ENCODE measurements at places on chromosomes 4 and X.
A peak's percentile ranks its signal among the peaks of the same experiment; 100 is the strongest.

DNA sequence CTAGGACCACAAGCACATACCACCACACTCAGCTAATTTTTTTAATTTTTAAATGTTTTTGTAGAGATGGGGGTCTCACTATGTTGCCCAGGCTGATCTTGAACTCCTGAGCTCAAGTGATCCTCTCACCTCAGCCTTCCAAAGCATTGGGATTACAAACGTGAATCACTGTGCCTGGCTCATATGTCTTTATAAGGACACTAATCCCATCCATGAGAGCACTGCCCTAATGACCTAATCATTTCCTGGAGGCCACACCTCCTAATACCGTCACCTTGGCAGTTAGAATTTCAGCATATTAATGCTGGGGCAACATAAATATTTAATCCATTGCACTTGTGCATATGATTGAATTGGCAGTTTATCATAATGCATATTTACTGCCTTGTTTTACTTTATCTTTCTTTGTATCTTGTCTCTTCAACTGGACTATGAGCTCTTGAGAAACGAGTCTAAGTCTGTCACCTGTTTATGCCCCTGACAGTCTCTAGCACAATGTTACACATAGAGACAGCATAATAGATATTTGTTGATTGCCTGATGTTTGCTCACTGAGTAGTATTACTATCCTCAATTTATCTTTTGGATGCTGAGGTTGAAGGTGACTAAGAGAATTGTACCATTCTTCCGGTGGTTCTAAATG, 172.0 kb downstream of the AASDH start:
- DNase-seq, result no peak

DNA sequence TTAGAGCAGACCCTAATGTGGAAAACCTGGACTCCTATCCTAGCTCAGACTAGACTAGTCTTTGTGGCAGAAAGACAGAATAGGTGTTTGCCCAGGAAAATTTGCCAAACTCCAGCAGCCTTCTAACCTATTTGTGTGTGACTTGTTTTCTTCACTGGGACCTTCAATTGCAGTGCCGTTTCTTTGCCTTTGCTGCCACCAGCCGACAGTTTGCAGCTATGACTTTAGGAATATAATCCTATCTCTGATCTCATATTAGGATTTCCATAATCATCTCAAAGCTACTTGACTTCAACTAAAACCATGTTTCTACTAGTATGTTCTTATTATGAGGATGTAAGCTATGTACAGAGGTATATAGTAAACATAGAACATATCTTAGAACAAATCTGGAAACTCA, 60.2 kb upstream of the PGAM4 start:
- peak; percentile 59 for DNase-seq

- no peak for DNase-seq
Measured at GRCh38 chr4:41545238-41545637, 7.3 kb downstream of the LIMCH1 start.

GRCh38 chrX:87664381-87664780, 146.8 kb downstream of the KLHL4 start:
- DNase-seq, result no peak

- DNase-seq, result no peak
Measured at GRCh38 chr4:188076169-188076568, 33.2 kb downstream of the TRIML2 start.

- DNase-seq, result no peak
Measured at GRCh38 chr4:75135068-75135825, 202.3 kb downstream of the PARM1 start.

Measured in HEK293T (cell line).